GM23338 (cell line): ENCODE measurements at places on chromosomes 11 and 22.

DNA sequence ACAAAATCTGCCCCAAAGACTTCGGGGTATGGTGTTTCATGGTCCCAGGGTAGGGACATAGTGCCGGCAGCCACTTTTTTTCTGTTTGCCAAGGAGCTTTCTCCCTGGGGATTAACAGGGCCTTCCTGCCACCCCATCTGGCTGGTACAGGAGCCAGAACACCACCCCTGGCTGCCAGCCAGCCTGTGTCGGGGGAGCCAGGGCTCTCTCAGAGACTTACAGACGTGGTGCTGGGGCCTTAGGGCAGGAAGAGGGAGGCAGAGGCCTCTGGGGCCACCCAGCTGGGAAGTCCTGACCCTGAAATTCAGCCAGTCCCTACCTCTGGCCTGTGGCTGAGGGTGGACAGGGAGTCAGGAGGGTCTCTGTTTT is 52.4 kb upstream of the CDON start:
- no peaks in the 10 kb centered on the region for H3K36me3 ChIP-seq
- H3K27me3 ChIP-seq = no peaks in the 10 kb centered on the region
- H3K27ac ChIP-seq = no peak overlapping the region
- no peak for DNase-seq
- no peak overlapping the region for H3K4me3 ChIP-seq

DNA sequence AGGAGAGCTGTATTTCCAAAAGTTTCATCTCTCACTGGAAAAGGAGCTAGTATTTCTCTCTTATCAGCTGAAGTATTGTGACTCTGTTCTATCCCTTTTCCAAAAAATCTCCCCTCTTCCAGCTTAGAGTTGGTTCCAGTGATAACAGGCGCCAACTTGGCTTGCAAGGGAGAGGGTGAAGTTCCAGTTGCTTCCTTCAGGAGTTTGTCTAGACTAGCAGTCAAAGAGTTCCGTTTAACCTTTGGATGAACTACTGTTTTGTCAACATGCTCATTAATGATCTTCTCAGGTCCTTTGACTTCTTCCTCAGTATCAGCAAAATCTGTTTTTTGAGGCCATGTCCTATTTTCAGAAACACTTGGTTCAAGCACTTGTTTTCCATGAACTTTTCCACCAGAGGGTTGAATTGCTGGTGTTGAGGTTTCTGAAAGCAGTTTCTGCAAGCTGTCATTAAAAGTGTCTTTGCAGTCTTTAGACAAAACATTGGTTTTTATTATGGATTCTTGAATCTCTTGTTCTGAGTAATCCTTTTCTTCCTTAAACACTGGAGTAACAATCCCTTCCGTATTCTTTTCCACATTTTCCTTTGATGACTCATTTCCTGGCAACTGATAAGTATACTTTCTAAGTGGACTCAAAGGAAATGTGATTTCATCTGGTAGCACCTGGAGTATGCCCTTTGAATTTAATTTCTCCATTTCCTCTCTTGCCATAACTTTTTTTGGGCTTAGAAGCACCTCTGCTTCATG is 39.7 kb upstream of the CCDC89 start:
- DNase-seq = no peak
- H3K27ac ChIP-seq = no peak overlapping the region
- H3K4me1 ChIP-seq = peaks cover 2% of the 10 kb centered on the region; the same call in 1 of the 2 replicates
- H3K27me3 ChIP-seq = no peaks in the 10 kb centered on the region
- no peak overlapping the region for H3K4me3 ChIP-seq
- no peaks in the 10 kb centered on the region for H3K36me3 ChIP-seq

DNA sequence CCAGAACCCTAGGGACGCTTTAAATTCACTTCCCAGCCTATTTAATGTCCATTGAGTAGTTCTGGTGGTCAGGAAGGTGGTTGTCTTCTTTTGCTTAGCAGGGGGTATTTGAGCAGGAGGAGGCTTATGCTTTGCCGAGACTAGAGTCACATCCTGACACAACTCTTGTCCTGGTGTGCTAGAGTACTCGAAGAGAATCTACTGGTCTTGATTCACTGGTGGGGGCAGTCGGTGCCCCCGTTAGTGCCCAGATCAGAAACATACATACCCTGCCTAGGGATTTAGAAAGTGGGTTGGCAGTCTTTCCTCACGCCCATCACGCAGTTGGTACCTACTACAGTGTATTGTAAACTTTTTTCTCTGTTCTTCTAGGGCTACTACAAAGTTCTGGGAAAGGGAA is 2.7 kb downstream of the RPL27A start:
- H3K36me3 ChIP-seq = peaks cover 29% of the 10 kb centered on the region
- H3K4me1 ChIP-seq = peaks cover 32% of the 10 kb centered on the region
- H3K27ac ChIP-seq = peak overlapping the region; percentile 97
- H3K27me3 ChIP-seq = no peaks in the 10 kb centered on the region
- no peak for DNase-seq
- H3K4me3 ChIP-seq = peak overlapping the region; percentile 100

DNA sequence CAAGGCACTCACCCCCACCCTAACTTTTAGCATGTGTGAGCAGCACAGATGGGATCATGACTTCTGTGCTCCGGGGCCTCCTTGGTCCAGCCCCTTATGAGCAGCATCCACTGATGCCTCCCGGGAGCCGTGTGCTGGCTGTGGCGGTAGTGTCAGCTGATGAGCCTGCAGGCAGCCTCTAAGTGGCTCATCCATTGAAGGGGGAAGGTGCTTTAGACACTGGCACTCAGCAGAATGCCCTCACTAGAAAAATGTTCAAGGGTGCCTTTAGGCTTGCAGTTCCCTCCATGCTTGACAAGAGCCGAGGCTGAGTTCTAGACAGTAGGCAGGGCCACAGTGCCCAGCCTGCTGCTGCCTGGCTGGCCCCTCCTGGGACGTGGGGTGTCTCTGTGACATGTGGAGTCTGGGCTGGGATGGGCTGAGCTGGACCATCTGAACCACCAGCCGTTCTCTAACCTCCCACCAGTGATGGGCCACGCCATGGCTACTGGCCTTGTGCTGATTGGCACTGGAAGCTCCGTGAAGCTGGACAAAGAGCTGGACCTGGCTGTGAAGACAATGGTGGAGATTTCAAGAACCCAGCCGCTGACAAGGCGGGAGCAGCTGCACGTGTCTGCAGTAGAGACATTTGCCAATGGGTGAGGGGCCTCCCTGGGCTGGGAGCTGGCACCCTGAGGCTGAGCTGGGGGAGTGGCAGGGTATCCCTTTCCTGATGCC is 5.8 kb downstream of the TTC38 start:
- peaks cover 16% of the 10 kb centered on the region; the same call in 1 of the 2 replicates for H3K36me3 ChIP-seq
- H3K4me3 ChIP-seq = no peak overlapping the region
- H3K4me1 ChIP-seq = no peaks in the 10 kb centered on the region
- H3K27me3 ChIP-seq = no peaks in the 10 kb centered on the region

- no peak overlapping the region for H3K4me3 ChIP-seq
- H3K36me3 ChIP-seq = no peaks in the 10 kb centered on the region
- no peak for DNase-seq
- H3K27ac ChIP-seq = no peak overlapping the region
- H3K4me1 ChIP-seq = peaks cover 28% of the 10 kb centered on the region
Observed at GRCh38 chr11:92154110-92154509, 70.5 kb upstream of the FAT3 start.

DNA sequence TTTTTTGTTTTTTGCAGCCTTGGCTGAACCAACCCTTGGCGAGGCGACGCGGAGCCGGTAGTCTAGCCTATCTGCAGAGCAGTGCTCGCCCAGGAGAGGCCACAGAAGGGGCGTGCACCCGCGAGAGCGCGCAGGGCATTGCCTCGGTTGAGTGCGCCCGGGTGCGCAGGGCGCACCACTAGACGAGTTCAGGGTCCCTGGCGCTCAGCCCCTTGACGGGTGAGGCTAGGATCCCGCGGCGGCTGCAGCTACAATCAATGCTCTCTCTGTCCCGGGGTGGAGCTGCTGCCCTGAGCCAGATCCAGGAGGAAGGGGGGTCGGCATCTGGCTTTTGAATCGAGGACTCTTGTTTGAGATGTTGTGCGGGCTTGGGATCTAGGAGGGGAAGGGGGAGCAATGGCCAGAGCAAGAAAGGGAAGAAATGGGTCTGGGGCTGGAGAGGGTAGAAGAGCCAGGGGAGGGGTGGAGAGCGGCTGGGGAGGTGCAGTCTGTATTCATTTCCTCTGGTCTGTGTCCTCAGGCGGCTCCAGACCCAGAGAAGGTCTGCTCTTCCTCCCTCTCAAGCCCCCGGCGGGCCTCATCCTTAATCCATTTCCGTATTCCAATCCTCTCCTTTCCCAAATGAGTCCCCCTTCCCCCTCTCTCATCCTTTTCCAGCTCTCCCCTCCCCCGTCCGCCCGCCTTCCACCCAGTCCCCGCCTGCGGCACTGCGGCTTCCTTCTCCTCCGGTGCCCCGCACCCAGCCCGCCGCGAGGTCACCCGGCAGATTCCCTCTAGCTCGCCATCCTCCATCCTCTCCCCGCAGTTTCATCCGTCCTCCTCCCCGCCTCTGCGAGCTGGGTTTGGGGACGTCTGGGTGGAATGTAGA is 797 bp downstream of the THY1 start:
- H3K27me3 ChIP-seq = no peaks in the 10 kb centered on the region
- DNase-seq = peak; percentile 53
- peak overlapping the region; percentile 80 for H3K27ac ChIP-seq
- H3K4me3 ChIP-seq = peak overlapping the region; percentile 78
- peaks cover 20% of the 10 kb centered on the region for H3K36me3 ChIP-seq
- peaks cover 44% of the 10 kb centered on the region for H3K4me1 ChIP-seq

- H3K4me1 ChIP-seq = no peaks in the 10 kb centered on the region
- no peak overlapping the region for H3K27ac ChIP-seq
- H3K36me3 ChIP-seq = no peaks in the 10 kb centered on the region
- H3K27me3 ChIP-seq = no peaks in the 10 kb centered on the region
- no peak for DNase-seq
Observed at GRCh38 chr11:11558396-11558795, 63.4 kb downstream of the GALNT18 start.
